ENCODE measurements at places on chromosomes 3 and 15. TPM values are rescaled to one million over a fixed set of nuclear protein-coding genes. Genes with fewer than 3 reads are reported as not detected.

Gene CHRNA7
- total RNA-seq = not detected

Gene CX3CR1
- not detected for total RNA-seq

Gene GOLGA8Q
- total RNA-seq = 1.8 TPM

Gene ONECUT1
- total RNA-seq = not detected

Gene ABHD2
- 76.3 TPM for total RNA-seq

Gene SCG5
- 30.9 TPM for total RNA-seq

Gene COL8A1
- 197 TPM for total RNA-seq

Gene LRRC15
- 2.2 TPM for total RNA-seq

Gene CACNA1D
- not detected for total RNA-seq

Gene UROC1
- not detected for total RNA-seq

Gene ARRDC4
- 11.0 TPM for total RNA-seq

Gene ESYT3
- total RNA-seq = 1.6 TPM

Gene MNS1
- total RNA-seq = 1.3 TPM

Gene CAPN3
- total RNA-seq = 4.2 TPM

Gene ALDH1A2
- total RNA-seq = 0.30 TPM

Gene BNC1
- total RNA-seq = 23.3 TPM

Gene TMEM207
- total RNA-seq = not detected

Gene P2RY13
- total RNA-seq = not detected

Gene EFCC1
- not detected for total RNA-seq

Gene POC1A
- total RNA-seq = 1.5 TPM

Gene KBTBD13
- not detected for total RNA-seq

Gene GABRR3
- not detected for total RNA-seq

Gene STXBP5L
- total RNA-seq = 2.7 TPM

Gene CTXN2
- total RNA-seq = not detected

Gene FANCD2
- 3.0 TPM for total RNA-seq

Gene SLC26A6
- 19.0 TPM for total RNA-seq

Gene TM4SF18
- 0.46 TPM for total RNA-seq

Gene ERC2
- 0.42 TPM for total RNA-seq

Gene SLC12A1
- not detected for total RNA-seq

Gene C3orf52
- total RNA-seq = 10.7 TPM

Gene SLC6A1
- total RNA-seq = 0.05 TPM

Gene CLDN16
- 0.23 TPM for total RNA-seq

Gene APOD
- total RNA-seq = not detected

Gene NPHP3
- total RNA-seq = 45.8 TPM

Gene MESP1
- under 0.01 TPM for total RNA-seq

Gene SLC6A11
- not detected for total RNA-seq

Gene EPHA6
- not detected for total RNA-seq

Gene TUSC7
- not detected for total RNA-seq

Gene STAC
- total RNA-seq = 0.88 TPM

Gene ROPN1
- not detected for total RNA-seq

Gene TPRG1
- total RNA-seq = 0.30 TPM

Gene FANCD2OS
- not detected for total RNA-seq

Gene IGDCC3
- total RNA-seq = not detected

Gene NDUFB4
- total RNA-seq = 46.0 TPM

Gene MUC13
- total RNA-seq = not detected

Gene CLDN11
- total RNA-seq = 175 TPM
